ENCODE measurements at places on chromosomes 2 and 18.

DNA sequence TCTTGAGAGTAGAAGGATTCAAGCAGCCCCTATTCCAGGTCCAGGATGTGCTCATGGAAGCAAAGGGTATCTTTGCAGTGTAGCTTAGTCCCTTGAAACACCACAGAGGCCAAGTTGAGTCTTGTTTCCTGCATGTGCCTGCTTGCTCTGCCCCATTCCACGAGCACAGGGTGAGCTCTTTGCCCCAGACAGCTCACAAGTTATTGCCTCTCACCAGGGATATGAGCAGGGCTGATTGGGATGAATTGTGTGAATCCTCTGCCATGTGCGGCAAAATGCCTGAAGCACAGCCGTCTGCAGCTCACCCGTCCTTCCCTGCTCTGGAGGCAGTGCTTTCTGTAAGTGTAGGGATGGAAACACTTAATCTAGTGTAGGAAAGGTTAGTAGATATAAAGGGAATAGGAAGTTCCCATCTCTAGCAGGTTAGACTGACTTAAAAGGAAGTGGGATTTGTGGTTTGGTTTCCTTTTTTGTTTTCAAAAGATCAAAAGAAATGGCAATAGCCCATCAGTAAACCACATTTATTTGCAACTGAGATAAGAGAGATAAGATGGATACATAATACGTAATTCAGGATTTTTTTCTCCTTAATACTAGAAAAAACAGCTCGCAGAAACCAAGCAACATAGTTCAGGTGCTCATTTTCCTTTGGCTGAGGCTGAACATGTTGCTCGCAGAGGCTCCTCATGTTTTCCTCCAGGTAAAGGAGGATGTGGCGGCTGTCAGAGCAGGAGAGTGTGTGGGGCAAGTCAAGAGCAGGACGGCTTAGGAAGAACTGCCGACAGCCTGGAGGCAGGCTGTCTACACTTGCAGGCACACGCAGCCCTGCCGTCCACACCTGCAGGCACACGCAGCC, 41.4 kb downstream of the TMEM182 start:
- DNase-seq: no peak

- no peak for DNase-seq
Observed at GRCh38 chr2:144467502-144468137, 52.3 kb downstream of the ZEB2 start.

- DNase-seq: no peak
Observed at GRCh38 chr2:54402350-54402749, 53.8 kb upstream of the SPTBN1 start.

GRCh38 chr18:75134611-75134975, 74.3 kb downstream of the PTGR3 start:
- DNase-seq: no peak

GRCh38 chr2:203804070-203804469, 63.5 kb upstream of the CTLA4 start:
- no peak for DNase-seq

DNA sequence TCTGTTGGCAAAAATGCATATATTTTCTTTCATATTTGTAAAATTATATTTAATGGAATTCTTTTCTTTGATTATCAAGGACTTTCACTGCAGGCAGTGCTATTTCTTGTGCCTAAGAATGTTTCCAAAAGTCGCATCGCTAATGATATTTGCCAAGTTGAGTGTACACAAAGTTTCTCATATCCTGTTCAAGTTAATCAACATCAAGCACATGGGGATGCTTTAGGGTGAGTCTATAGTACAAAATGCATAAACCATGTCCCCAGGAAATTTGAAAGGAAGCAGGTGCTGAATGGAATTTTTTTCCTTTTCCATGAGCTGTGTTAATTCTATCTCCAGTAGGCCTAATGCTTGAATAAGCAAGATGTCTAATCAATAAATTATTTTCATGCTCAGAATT, 129.7 kb downstream of the GALNT1 start:
- DNase-seq: no peak

DNA sequence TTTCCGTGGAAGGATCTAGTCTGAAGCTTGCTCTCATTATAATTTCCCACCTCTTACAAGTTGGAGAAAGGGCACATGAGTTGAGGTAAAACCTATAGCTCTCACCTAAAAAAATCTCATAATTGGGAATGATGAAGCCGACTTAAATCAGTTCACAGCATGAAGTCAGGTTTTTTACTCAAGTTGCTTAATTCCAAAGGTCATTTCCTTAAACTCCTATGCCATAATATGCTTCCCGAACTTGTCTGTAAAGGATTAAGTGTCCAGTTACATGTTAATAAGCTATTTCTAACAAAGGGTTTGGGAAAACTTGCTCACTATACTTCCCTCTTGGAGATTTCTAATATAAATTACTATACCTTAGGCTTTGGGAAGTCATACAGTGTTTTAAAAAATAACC, 481.2 kb downstream of the NUP35 start:
- DNase-seq: no peak

Data from NCI-H774 (cell line).